NCI-H510A treated with DMSO at 0.1 percent for 48 hours (cell line): ENCODE measurements at places on chromosomes 16 and 17.
A peak's percentile ranks its signal among the peaks of the same experiment; 100 is the strongest.

DNA sequence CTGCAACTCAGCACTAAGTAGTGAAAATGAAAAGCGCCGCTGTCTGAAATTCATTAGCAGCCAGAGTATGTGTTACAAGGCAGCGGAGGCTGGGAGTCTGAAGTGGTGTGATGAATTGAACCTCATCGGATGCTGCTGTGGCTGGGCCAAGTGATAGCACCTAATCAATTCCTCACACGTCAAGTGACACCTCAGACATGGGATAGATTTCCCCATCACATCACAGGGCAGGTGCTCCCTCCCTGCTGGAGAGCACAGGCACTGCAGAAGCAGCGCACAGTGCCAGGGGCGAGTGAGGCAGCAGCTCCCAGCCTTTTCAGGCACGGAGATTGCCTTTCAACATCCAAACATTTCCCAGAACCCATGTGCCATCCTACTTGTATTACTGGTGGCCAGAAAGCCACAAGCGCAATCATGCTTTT lies 32.2 kb downstream of the DRC3 start:
- DNase-seq = peak; percentile 39

DNA sequence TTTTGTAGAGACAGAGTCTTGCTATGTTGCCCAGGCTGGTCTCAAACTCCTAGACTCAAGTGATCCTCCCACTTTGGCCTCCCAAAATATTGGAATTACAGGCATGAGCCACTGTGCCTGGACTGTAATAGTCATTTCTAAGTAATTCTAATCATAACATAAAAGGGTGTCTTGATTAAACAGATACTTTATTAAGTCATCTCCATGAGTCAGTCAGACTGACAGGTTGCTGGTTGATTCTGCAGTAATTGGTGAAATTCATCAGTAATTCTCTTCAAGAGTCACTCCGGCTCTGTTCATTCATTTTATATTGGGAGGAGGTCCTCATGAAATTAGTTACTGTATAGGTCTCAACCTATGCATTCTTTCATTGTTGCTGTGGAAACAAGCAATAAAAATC lies 85.6 kb downstream of the SPECC1 start:
- no peak for DNase-seq

- no peak for DNase-seq
Measured at GRCh38 chr17:45792995-45793755, 9.1 kb downstream of the CRHR1 start.

- DNase-seq = no peak
Measured at GRCh38 chr17:48113201-48113676, 5.7 kb downstream of the SNX11 start.

GRCh38 chr16:70653809-70654771 lies 7.7 kb downstream of the IL34 start:
- peak; percentile 75 for DNase-seq

GRCh38 chr16:68289621-68290329 lies 21.0 kb downstream of the SLC7A6OS start:
- no peak for DNase-seq

DNA sequence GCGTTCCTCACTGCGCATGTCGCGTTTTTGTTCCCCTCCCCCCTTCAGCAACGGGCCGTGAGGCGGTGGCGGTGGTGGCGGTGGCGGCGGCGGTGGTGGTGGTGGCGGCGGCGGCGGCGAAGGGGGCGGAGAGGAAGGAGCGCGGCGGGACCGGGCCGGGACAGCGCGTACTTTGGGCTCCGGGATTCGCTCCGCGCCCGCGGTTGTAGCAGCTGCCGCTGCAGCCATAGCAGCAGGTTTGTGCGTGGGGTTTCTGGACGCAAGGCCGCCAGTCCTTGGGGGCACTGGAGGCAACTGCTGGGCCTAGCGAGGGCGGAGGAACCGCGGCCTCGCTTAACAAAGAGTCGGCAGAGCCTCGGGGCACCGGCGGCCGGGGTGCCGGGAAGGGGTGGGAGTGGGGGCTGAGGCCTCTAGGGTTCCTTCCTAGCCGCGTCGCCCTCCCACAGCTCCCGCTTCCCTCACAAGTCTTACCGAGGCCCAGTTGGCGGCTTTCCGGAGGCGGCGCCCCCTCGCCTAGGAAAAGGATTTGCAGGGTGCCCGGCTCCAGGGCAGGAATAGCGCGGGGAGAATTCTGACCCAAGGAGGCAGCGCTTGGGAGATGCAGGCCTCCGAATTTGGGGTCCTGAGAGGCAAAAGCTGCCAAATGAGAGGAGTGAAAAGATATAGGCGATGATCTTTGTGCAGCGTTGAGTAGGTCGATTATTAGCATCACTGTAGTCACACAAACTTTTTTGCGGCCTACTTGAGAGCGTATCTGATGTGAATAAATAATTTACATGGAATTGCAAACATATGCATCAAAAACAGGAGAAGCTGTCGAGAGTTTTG lies at the start of gene DDX42:
DDX42 (plus strand) TSS at position 30 of the 828 bp plus-strand sequence. CDS start 12,880 bp downstream, outside the sequence.
- DNase-seq = peak; percentile 36

DNA sequence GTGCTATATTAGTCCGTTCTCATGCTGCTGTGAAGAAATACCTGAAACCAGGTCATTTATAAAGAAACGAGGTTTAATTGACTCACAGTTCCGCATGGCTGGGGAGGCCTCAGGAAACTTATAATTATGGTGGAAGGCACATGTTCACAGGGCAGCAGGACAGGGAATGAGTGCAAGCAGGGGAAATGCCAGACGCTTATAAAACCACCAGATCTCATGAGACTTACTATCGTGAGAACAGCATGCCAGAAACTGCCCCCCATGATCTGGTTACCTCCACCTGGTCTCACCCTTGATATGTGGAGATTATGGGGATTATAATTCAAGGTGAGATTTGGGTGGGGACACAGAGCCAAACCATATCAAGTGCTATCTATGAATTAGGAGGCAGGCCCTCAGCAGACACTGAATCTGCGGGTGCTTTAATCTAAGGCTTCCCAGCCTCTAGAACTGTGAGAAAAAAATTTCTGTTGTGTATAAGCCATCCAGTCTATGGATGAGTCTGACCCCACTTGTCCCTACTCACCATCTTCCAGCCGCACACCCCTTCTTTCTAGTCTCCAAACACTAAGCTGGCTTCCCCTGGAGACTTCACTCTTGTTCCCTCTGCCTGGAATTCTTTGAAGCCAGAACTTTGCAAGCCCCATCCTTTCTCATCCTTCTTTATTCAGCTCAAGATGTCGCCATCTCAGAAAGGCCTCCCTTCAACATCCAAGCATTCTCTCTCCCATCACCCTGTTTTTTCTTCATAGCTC lies 772 bp upstream of the NUP93 start:
- DNase-seq = peak; percentile 25

GRCh38 chr16:26913851-26914250 lies 152.9 kb upstream of the C16orf82 start:
- no peak for DNase-seq

GRCh38 chr16:48525201-48526057 lies 84.6 kb downstream of the N4BP1 start:
- DNase-seq = no peak

DNA sequence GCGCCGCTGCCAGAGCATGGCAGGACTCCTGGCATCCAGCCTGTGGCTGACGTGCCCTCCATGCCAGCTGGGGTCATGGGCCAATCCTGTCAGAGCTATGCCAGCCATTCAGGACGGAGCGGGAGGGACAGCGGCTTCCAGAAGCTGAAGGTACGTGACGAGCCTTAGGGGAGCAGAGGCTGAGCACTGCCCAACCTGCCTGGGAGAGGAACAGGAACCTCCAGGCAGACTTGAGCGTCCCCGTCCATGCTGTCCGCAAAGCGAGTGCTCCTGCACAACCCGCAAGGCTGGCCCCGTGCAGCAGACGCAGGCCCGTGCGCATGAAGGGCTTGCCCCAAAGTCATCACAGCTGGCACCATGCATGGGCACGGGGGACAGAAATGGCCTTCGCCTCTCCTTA lies 21.5 kb downstream of the NDUFAF8 start:
- DNase-seq = no peak

DNA sequence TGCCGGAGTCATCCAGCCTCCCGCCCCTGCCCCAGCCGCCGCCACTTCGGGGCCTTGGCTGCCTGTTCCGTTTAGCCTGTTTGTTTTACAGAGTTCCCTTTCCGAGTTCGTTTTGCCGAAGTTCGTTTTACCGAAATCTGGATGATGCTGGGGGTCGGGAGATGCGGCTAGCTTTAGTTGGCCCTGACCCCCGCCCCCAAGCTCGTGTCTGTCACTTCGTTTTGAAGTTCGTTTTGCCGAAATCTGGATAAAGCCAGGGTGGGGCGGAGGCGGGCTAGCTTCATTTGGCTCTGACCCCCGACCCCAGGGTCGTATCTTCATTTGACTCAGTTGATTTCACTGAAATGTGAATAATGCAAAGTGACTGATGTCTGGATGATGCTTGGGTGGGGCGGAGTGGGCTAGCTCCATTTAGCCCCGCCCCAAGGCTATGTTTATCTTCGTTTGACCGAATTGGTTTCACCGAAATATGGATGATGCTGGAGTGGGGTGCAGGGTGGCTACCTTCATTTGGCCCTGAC lies 591 bp downstream of the PSMD7 start:
- DNase-seq = peak; percentile 4

- no peak for DNase-seq
Measured at GRCh38 chr16:89847051-89847939, 19.0 kb downstream of the SPIRE2 start.

GRCh38 chr16:85062323-85062722 lies 34.7 kb downstream of the KIAA0513 start:
- no peak for DNase-seq

DNA sequence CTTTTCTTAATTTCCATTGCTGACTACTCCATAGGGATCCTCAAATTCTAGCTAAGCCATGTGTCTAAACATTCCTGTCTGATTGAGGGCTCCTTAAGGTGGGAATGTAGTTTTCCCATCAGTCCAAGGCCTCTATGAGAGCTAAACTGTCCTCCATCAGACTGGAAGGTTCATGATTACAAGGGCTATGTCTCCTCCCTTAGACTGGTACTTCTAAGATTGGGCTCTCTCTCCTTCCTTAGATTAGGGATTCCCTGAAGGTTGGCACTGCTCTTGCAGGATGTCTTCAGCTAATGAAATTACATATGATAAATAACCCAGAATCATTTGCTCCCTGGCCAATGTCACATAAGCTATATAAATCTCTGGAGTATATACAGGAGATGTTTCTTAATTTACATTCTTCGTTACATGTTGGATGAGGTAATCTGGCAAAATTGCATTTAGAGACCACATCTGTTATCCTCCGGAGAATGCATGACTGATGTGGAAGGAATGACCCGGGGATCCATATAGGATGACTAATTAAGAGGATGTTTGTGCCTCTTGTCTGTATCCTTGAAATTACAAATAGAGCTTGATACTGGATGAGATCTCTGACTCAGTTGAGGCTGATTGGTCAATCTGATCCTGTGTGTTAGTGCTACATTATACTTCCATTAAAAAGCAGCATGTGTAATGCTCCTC lies 14.2 kb downstream of the B4GALNT2 start:
- DNase-seq = no peak

DNA sequence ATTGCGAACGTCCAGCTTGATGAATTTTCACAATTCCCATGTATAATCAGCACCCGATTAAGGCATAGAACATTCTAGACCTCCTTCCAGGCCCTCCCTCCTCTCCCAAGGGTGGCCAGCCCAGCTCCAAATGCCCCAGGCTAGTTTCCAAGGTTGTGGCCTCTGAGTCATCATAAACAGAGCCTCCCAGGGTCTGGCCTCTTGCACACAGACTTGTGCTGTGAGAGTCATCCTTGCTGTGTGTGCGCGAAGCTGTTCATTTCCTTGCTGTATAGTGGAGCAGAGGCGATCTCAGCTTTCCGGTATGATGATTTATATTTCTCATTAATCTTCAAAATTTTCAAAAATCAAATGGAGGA lies 20.5 kb upstream of the JPH3 start:
- no peak for DNase-seq

- no peak for DNase-seq
Measured at GRCh38 chr17:14334276-14334840, 33.5 kb downstream of the HS3ST3B1 start.

GRCh38 chr17:2390199-2390836 lies 10.5 kb downstream of the MNT start:
- no peak for DNase-seq

DNA sequence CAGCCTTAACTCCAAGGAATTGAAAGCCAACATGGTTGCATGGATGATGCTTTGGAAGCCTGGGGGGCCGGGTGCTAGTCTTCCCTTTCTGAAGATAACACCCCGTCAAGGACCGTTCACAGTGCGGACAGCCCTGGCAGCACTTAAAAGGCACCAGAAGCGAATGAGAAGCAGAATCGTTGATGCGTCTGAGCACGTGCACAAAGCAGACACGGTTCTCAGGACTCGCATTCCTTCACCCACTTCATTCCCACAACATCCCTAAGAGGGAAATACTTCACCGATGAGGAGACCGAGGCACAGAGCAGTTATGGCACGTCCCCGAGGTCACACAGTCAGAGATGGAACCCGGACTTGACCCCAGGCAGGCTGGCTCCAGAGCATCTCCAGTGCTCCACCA lies 14.2 kb downstream of the TRPV1 start:
- no peak for DNase-seq

DNA sequence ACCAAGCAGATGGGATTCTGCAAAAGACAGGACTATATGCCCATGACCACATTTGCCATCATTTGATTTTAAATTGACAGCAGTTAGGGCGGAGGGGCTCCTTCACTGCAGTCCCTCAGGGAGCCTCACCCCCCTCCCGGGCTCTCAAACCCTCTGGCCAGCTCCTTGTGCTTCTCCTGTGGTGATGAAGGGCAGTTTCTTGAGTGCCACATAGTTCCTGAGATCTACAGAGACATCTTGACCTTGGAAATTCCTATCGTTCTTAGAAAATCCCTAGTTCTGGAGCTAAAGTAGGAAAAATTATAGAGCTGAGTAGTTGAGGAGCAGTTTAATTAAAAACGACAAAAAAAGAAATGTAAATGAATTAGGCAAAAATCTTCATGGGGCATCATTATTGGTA lies 231.5 kb downstream of the CCDC182 start:
- DNase-seq = no peak

- DNase-seq = peak; percentile 65
Measured at GRCh38 chr17:75827308-75828075, 16.7 kb downstream of the UNC13D start.

- no peak for DNase-seq
Measured at GRCh38 chr16:68469796-68470460, 21.6 kb upstream of the SMPD3 start.

GRCh38 chr17:74345433-74346241 lies 16.0 kb downstream of the BTBD17 start:
- no peak for DNase-seq

DNA sequence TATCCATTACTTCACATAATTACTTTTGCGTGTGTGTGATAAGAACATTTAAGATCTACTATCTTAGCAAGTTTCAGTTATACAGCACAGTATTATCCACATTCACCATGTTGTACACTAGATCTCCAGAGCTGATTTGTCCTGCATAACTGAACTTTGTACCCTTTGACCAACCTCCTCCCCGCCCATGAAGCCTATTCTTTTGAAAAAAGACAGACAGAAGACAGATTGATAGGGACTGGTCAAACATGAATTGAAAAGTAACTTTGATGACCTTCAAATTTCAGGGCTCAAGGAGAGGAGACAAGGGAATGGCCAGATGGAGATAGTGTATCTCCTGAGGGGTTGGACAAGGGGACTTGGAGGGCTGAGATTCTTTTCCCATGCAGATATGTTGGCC lies 96.3 kb downstream of the CMC2 start:
- no peak for DNase-seq

DNA sequence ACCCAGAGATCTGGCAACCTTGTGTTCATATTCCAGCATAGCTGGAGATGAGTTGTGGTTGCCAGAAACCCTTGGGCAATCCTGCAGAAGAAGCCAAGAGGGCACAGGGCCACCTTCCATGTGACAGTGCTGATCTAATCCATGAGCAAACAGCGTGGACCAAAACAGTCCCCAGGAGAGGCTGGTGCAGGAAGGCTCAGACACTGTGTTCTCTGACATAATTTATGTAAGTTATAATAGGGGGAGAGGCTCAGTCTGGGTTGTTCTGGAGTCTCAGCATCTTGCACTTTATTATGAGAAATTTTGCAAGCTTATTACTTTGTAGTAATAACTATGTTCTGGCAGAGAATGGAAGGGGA lies 273.9 kb downstream of the HAPSTR1 start:
- DNase-seq = no peak
